ENCODE measurements at places on chromosomes 16 and 17.
A peak's percentile ranks its signal among the peaks of the same experiment; 100 is the strongest.

DNA sequence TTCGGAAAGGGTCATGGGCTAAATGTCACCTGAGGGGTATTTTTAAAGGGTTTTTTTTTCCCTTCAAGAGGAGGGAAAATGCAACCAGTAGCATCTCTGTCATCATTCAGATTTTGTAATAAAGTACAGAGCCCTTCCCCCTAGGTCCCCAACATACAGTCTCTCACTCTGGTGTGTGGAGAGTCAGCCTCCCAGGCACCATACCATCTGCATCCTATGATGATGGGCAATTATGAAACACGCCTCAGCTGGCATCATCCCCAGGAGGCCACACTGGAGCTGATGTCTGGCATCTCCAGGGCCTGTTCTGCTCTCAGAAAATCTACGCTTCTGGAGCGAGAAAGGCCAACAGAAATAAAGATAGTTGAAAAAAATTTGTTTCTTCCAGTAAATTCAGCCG, 32.0 kb downstream of the TBX4 start:
- DNase-seq: no peak

DNA sequence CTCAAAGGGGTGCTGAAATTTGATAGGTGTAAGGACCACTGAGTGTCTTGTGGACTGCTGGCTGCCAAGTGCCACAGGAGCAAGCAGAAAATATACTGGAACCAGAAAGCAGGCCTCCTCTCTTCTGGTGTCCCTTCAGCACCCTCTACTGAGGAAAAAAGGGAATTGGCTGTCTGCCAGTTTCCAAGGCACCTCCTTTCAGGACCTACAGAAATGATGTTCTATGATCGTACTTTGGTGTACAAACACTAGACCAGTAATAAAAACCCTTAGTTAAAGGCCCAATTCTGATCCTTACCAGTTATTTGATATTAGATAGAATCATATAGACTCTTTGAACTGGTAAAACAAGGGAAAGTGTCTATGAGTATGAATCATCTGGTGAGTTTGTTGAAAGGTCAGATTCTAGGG, 35.8 kb upstream of the BCAS3 start:
- DNase-seq: peak; percentile 70

DNA sequence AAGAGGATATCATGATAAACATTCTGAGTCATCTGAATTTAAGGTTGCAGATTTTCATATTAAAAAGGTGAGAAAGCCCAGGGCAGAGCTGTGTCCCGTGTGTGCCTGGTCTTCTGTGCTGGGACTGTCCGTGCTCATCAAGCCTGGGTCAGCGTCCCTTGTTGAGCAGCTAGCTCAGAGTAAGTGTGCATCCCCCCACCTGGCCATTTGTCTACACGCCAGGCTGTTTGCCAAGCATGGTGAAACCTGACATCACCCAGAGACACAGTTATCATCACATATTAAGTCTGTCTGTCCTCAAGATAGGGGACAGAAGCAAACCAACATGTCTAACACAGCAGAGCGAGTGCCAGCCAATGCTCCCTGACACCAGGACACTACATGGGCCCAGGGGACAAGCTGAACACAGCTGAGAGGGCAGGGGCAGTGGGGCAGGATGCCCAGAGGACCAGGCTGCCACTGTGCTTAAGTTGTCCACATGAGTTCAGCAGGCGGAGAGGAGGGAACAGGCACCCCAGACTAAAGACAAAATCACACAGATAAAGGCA, 57.9 kb upstream of the CNEP1R1 start:
- DNase-seq: no peak

DNA sequence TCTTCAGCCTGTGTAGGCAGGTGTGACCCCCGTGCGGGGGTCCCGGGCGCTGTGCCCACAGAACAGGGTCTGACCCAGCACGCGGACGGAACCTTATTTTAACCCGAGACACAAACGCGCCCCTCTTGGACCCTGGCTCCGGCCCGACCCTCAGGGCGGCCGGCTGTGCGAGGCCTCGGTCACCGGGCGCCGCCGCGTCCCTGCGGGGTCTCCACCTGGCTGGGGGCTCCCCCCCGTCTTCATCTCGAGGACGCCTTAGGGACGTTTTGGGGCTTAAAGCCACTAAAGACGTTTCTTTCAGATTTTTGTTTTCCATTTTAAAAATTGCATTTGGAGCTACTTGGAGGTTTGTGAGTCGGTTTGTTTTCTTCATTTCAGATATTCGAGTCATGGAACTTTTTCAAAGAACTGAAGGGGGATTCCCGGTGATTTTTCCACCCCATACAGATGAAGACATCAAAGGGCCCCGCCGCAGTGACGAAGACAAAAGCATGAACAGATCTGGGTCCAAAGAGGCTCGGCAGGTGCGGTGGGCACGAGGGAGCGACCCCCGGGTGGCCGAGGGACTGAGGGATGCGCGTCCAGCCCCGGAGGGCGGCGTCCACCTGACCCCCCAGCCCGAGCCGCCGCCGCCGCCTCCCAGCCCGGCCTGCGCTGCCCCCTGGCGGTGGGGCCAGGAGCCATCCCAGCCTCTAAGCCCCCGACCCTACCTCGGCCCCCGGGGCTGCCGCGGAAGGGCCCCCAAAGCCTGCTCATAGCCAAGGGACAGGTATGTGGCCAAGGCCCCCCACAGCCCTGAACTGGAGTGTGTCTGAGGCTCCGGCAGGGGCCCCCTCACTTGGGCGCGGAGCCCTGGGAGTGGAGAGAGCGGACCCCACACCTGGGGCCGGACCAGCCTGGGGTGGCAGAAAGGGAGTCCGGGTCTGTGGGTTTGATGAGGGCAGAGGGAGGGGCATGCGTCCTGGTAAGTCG, 3.8 kb upstream of the CD7 start:
- DNase-seq: peak; percentile 17

DNA sequence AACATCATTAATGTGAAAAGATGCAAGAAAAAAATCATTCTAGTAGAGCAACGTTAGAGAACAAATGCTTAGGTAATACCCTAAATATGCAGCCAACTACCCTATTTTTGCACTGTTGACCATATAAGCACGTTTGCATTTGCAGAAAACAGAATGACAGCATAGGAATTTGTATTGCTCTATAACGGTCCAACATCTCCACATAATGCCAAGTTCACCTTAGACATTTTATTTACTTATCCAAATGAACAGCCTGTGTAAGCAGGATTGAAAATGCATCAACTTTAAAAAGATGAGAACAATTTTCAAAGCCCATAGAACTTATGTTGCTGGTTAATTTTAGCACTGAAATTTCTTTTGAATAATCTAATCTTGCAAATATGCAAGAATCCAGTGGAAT, 19.1 kb upstream of the RSL1D1 start:
- DNase-seq: no peak

DNA sequence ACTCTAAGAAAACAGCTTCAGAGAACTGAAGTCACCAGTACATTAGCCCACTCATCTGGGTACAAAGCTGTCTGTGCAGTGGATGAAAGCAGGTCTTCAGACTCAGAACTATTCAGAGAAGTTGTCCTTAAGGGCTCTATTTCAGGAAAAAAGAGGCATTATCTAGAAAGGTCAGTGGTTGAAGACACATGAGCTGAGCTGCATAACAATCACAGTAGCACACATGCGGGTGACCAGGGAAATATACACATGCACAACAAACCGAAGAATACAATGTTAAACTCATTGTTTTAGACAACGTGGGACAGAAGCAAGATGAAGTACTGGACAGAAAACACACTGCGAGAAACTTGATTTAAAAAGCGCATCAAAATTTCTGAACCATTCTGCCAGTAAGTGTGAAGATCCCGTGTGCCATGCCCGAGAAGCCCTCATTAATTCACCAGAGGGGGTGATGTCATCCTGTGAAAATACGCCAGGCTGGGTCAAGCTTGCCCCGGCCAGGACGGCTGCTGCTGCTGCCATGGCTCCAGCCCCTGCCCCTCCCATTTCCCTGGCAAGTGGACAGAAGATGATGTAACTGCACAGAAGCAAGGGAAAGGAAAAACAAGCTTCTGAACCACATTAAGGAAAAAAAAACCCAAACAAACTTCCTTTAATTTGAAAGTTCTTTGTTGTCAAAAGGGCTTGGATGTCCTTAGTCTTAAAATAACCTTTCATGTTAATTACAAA, 10.1 kb downstream of the DYNC1LI2 start:
- DNase-seq: no peak

DNA sequence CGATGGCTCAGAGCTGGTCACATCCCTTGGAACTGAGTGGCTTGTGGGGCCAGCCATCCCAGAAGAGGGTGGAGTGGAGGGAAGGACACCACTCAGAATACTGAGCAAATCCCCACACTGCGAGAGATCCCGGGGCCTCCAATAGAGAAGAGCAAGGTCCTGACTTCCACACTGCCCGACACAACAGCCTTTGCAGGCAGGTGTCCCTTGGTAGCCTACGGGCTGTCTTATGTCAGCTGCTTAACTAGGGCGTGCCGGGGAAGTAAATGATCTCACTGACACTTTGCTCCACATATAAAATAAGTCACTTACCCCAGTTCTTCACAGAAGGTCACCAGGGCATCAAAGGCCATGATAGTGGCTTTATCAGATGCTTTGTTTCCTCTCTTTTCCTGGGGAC, 16.1 kb downstream of the RECQL5 start:
- no peak for DNase-seq

DNA sequence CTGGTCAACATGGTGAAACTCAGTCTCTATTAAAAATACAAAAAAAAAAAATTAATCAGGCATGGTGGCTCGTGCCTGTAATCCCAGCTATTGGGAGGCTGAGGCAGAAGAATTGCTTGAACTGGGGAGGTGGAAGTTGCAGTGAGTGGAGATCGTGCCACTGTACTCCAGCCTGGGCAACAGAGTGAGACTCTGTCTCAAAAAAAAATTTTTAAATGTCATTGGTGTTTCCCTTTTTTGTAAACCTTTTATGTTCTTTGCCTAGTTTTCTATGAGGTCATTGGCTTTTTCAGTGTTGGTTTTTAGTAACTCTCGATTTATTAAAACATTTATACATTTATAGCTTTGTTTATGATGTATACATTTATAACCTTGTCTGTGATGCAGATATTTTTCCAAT, 18.2 kb downstream of the NLRC5 start:
- no peak for DNase-seq

GRCh38 chr17:43018932-43019331, 3.3 kb downstream of the VAT1 start:
- no peak for DNase-seq

DNA sequence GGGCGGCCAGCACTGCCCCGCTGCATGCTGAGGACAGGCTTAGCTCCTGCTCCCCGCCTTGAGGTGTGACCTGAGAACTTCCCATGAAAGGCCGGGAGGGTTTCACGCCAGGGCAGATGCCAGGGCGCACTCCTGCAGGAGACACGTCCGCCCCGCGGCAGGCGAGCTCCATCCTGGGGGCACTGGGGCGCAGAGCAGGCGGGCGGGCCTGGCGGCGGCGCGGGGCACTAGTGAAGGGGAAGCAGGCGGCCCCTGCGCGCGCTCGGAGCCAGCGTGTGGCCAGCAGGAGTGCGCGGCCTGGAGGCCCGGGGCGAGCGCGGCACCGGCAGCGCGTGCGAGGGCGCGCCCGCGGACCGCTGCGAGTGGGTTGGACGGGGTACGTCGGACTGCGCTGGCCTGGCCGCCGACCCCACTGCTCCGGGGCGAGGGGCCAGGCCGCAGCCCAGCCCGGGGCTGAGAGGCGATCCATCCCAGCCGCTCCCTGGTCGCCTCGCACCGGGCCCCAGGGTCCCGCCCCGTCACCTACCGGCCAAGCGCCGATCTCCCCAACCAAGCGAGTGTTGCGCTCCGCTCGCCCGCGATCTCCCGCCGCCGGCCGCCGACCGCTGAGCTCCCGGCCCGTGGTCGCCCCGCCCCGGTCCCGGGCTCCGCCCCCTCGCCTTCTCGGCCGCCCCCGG, at the start of gene MAP3K14:
Gene MAP3K14 (minus strand): TSS at position 587 of the 677 bp plus-strand sequence. CDS start 26,275 bp downstream, outside the sequence.
- DNase-seq: peak; percentile 75

DNA sequence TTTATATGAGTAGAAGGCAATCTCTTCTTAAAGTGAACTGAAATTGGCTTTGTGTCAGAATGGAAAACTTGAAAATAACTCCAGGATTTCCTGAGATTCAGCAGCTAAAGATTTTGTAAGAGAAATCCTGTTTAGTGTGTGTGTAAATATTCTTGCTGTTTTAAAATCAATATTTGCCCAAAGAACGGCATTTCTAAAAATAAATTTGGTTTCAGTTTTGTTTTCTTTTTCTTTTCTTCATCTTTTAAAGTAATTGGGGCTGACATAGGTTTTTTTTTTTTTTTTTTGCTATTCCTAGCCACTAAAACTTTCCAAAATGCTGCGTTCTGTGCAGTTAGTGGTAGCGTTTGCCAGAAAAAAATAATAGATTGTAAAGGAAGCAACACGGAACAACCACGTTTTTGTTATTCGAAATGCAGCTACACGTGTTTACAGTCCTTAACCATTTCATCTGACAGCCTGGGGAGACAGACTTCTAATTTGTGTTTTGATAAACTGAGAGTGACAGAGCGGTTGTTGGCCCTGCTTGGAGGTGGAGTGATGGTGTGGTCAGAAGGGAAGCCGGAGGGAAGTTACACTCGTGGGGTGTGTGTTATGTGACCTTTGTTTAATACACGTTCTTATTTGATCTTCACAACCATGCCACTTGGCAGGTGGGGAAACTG, 21.6 kb upstream of the SMPD3 start:
- DNase-seq: no peak

- DNase-seq: no peak
These were observed 42.0 kb downstream of the MEOX1 start for GRCh38 chr17:43619705-43620104.

DNA sequence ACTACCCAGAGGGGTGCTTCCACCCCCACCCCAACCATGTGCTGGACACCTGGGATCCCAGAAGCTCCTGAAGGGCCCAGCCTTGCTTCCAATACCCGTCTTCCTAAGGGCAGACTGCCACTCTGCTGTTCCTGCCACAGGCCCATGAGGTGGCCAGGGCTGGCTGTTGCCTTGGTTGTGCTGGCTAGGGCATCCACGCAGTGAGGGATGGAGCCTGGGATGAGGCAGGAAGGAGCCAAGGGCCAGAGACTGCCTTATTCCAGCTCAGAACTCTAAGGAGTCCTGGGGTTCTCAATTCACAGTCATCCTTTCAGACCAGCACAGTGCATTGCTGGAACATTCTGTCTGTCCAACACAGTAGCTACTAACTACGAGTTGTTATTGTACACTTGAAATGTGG, 37.8 kb downstream of the BCO1 start:
- DNase-seq: no peak

DNA sequence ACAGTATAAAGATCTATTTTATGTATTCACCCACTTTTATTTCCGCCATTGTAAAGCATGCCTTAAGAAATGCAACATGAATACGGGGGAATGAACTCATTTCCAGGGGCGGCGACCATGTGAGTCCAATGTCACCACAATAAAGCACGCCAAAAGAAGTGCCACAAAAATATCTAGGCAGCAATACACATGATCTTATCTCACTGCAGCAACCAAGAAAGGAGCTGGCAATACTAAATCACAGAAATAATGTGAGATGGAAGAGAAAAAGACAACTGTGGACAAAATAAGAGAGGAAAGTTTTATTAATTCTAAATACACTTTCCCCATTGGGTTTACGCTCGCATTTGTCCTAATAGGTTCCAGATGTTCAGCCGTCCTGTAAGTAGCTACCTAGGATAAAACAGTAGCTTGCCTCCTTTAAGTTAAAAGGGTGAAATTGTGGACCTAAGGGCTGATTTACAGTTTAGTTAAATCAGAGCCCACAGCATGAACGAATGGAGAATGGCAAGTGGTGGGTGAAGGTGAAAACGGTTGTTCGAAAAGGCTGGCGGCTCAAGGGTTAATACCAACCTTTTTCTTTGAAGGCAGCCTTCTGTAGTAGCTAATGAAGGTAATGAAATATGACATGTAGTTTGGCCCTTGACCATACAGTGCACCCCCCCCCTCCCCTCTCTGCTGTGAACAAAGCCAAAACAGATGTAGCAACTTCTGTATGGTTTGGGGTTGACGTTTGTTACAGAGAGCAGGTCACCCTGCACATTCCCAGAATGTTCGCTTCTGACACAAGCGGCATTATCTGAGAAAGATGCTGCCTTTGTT, 504.2 kb upstream of the PSMD7 start:
- DNase-seq: no peak

- no peak for DNase-seq
These were observed at the start of gene KRTAP2-4 for GRCh38 chr17:41065829-41066624. Gene KRTAP2-4, minus strand, starts transcription at chr17:41065879. Its CDS starts 34 bp downstream, at chr17:41065845.
